Right atrium auricular region (tissue), 2 donors: ENCODE measurements at places on chromosomes 6 and 20. TPM values are rescaled to one million over a fixed set of nuclear protein-coding genes. Genes with fewer than 3 reads are reported as not detected.

- no peak for DNase-seq
- H3K4me3 ChIP-seq = no peak overlapping the region
These were observed 104.5 kb upstream of the ADGRF1 start for GRCh38 chr6:47146431-47147174.

- no peak overlapping the region for H3K4me3 ChIP-seq
- no peaks in the 10 kb centered on the region for H3K27me3 ChIP-seq
- H3K36me3 ChIP-seq = no peaks in the 10 kb centered on the region
- no peaks in the 10 kb centered on the region for H3K4me1 ChIP-seq
These were observed 49.7 kb downstream of the SYNE1 start for GRCh38 chr6:152587473-152587872.

DNA sequence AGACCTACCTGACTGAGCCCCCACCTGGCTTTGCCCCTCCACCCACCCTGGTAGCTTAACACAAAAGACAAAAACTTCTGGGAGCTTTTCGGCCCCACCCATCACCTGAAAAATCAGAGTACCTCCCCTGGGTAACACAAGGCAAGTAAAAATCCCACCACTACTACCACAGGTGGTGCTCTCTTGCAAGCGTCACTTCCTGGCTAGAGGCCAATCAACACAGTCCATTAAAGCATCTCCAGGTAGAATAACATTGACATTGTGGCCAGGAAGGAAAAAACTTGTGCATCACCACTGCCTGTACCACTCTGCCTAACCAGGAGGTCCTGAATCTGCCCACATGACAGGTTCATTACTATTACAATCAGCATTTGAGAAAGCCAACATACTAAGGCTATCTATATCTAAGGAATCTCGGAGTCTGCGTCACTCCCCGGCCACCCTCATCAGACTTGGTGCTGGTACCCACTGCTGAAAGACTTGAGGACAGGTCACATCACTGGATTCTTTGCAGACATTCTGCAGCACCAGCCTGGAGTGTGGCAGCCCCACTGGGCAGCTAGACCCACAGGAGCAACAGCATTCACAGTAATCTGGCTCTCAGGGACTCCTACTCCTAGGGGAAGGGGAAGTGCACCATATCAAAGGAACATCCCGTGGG lies 125.9 kb downstream of the CDK19 start:
- no peak overlapping the region for H3K4me3 ChIP-seq
- H3K27ac ChIP-seq = no peak overlapping the region
- H3K27me3 ChIP-seq = no peaks in the 10 kb centered on the region
- H3K36me3 ChIP-seq = no peaks in the 10 kb centered on the region

GRCh38 chr6:26019261-26019830 lies 56.7 kb downstream of the TRIM38 start:
- no peaks in the 10 kb centered on the region for H3K4me1 ChIP-seq
- no peak for DNase-seq
- no peak overlapping the region for H3K4me3 ChIP-seq

DNA sequence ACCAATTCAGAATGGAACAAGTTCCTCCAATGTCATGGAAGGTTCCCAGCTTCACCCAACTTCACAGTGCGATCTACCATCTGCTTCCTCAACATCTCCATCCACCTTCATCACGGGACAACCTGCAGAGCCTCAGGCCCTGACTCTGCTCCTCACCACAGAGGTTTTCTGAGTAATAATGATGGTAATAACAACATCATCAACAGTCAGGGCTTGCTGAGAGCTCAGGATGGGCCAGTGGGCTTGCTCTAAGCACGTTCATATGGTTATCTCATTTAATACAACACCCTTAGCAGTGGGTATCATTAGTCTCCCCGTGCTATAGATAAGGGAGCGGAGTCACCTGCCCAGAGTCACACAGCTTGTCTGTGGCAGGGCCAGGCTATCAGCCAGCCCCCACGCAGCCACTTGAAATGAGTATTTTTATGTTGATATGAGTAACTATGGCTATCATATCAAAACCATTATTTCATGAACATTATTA lies 38.6 kb downstream of the PREX1 start:
- no peaks in the 10 kb centered on the region for H3K36me3 ChIP-seq
- no peaks in the 10 kb centered on the region for H3K27me3 ChIP-seq
- no peak overlapping the region for H3K4me3 ChIP-seq
- DNase-seq = no peak
- H3K4me1 ChIP-seq = peaks cover 32% of the 10 kb centered on the region

DNA sequence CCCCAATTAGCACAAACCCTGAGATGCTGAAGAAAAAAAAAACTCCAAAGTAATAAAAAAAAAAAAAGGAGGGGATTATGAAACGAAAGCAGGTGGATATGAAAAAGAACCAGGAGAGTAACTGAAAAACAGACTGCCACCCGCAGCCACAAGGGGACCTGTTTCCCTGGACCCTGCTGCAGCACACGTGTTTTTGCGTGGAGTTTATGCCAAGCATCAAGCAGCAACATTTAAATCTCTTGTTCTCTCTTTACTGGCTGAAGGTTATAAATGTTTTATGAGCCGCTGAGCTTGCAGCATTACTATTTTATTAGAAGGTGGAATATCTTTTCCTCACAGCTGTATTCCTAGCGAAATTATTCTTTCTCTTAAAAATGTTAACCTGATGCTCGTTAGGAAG lies 131.6 kb upstream of the OLIG3 start:
- DNase-seq = no peak
- H3K4me1 ChIP-seq = no peaks in the 10 kb centered on the region
- H3K4me3 ChIP-seq = no peak overlapping the region
- H3K27ac ChIP-seq = no peak overlapping the region
- H3K27me3 ChIP-seq = no peaks in the 10 kb centered on the region

DNA sequence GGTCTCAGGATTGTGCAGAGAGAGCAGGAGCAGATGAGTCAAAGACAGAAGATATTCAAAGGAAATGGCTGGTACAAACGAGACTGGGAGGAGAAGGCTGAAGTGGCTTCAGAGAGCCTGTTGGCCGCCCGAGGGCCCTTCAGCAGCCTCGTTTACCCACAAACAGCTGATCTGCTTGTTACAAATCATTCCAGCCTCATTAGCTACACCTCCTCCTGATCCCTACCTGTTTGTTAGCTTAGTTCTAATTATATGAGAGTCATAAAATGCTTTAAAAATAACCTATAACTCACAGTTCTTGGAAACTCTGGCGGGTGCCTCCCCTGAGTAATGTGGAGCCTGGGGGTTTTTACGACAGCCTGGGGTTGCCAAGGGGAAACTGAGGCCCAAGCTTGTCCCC lies 12.6 kb downstream of the GLP1R start:
- no peak overlapping the region for H3K4me3 ChIP-seq
- no peak for DNase-seq
- H3K27ac ChIP-seq = peak overlapping the region; percentile 35
- H3K36me3 ChIP-seq = no peaks in the 10 kb centered on the region
- H3K27me3 ChIP-seq = no peaks in the 10 kb centered on the region

GRCh38 chr6:150191809-150192208 lies 49.0 kb downstream of the PPP1R14C start:
- H3K27ac ChIP-seq = no peak overlapping the region
- no peak for DNase-seq
- no peak overlapping the region for H3K4me3 ChIP-seq
- H3K36me3 ChIP-seq = no peaks in the 10 kb centered on the region
- no peaks in the 10 kb centered on the region for H3K27me3 ChIP-seq

DNA sequence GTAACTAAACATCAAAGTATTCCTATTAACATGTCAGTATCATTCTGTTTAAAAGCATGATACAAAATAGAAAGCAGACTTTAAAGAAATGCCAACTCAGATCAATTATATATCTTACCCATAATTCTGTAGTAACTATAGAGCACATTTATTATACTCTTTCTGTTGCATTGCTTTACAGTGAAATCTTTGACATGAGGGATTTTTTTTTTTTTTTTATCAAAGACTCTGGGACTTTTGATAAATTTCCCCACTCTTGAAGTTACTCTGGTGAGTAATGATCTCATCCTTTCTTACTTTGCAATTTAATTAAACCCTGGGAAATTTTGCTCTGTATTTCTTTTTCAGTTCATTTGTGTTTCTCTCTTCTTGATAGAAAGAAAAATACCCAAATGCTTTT lies 17.4 kb downstream of the ADGRF4 start:
- H3K27me3 ChIP-seq = no peaks in the 10 kb centered on the region
- H3K4me3 ChIP-seq = no peak overlapping the region
- DNase-seq = no peak

DNA sequence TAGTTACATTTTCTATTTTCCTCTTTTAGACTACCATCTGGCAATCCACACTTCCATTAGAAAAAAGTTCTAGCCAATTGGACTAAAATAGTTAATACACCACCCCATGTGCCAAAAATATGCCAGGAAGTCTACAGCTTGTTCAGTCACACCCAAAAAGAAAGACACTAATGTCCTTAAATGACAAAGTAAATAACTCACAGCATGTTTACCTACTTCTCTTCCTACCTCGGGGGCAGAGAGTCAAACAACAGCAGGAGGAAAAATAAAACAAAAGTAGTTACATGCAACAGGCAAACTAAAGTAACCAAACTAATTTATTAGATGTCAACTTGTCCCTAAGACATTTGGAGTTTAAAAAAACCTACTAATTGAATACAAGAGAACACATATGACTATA lies 57.0 kb downstream of the UBE3D start:
- no peak overlapping the region for H3K4me3 ChIP-seq
- H3K4me1 ChIP-seq = no peaks in the 10 kb centered on the region
- H3K27me3 ChIP-seq = no peaks in the 10 kb centered on the region
- H3K36me3 ChIP-seq = no peaks in the 10 kb centered on the region
- H3K27ac ChIP-seq = no peak overlapping the region
- DNase-seq = no peak

- H3K4me3 ChIP-seq = no peak overlapping the region
- H3K4me1 ChIP-seq = peaks cover 43% of the 10 kb centered on the region
- DNase-seq = no peak
- no peaks in the 10 kb centered on the region for H3K36me3 ChIP-seq
These were observed 95.7 kb downstream of the FILIP1 start for GRCh38 chr6:75397656-75398465.

DNA sequence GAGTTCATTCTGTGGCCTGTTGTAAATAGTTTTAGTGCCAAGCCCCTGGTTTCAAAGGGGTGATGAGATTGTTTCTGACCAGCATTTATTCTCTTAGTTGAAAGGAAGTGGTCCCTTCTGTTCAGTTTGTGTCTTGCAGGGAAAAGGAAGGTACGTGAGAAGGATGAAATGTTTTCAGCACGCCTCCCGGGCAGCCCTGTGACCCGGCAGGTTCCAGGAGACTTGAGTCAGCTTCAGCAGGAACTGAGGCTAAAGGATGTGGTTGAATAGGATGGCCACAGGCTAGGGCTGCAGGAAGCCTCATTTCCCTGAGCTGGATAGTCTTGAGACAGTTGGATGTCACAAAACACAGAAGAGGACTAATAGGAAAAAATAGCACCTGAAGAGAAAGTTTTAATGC lies 132.4 kb upstream of the SYNDIG1 start:
- no peak overlapping the region for H3K4me3 ChIP-seq
- no peak overlapping the region for H3K27ac ChIP-seq
- H3K27me3 ChIP-seq = no peaks in the 10 kb centered on the region
- H3K4me1 ChIP-seq = no peaks in the 10 kb centered on the region

DNA sequence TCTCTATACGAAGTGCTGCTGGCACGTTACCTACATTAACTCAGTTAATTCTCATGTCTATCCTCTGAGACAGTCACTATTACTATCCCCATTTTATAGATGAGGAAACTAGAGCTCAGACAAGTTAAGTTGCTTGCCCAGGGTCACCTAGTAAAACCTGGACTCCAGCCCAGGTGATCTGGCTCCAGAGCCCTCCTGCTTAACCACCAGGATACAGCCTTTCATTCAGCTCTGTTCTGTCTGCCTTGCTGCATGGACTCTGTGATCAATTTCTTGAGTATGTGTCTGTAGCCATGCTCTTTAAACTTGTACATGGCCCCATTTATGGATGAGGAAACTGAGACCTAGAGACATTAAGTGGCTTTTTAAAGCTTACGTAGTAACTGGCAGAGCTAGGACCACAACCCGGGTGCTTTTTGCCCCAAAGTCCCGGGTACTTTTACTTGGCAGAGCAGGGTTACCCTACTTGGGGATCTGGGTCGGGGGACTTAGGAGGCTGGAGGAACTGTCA lies 4.7 kb downstream of the CDKN1A start:
- no peaks in the 10 kb centered on the region for H3K4me1 ChIP-seq
- DNase-seq = no peak
- peaks cover 56% of the 10 kb centered on the region for H3K36me3 ChIP-seq
- H3K27ac ChIP-seq = no peak overlapping the region
- no peaks in the 10 kb centered on the region for H3K27me3 ChIP-seq

GRCh38 chr20:50029697-50030461 lies 47.1 kb downstream of the SNAI1 start:
- H3K4me1 ChIP-seq = peaks cover 62% of the 10 kb centered on the region
- no peak overlapping the region for H3K4me3 ChIP-seq

GRCh38 chr20:61619751-61620150 lies 367.7 kb downstream of the CDH4 start:
- no peak for DNase-seq
- no peaks in the 10 kb centered on the region for H3K4me1 ChIP-seq
- no peak overlapping the region for H3K27ac ChIP-seq
- no peaks in the 10 kb centered on the region for H3K27me3 ChIP-seq
- no peak overlapping the region for H3K4me3 ChIP-seq

DNA sequence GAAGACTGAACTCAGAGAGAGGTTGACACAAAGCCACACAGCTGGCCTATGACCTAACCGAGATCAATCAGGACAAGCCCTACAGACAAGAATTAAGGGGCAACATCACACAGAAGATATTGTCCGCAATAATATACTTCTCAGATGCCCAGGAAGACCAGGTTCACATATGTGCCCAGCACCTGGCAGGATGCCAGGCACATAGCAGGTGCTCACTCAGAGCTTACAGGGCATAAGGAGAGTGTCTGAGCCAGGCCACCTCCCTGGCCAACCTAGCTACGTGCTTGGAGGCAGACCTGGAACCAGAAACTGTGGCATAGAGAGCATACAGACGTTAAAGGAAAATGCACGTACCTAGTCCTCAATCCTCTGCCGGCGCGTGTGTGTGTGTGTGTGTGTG lies 87.0 kb upstream of the LRFN2 start:
- no peak overlapping the region for H3K27ac ChIP-seq
- H3K4me1 ChIP-seq = no peaks in the 10 kb centered on the region
- H3K27me3 ChIP-seq = no peaks in the 10 kb centered on the region
- H3K4me3 ChIP-seq = no peak overlapping the region

- DNase-seq = peak; percentile 76
- H3K36me3 ChIP-seq = no peaks in the 10 kb centered on the region
- H3K27ac ChIP-seq = no peak overlapping the region
- H3K4me3 ChIP-seq = no peak overlapping the region
These were observed 6.5 kb upstream of the SLC24A3 start for GRCh38 chr20:19205981-19206396.

The GMPR gene
- total RNA-seq = 89.5 TPM

The LY86 gene
- 5.2 TPM for total RNA-seq

The NOX3 gene
- not detected for total RNA-seq

The RBBP8NL gene
- total RNA-seq = not detected
